ENCODE measurements at places on chromosomes 6 and 20.
A peak's percentile ranks its signal among the peaks of the same experiment; 100 is the strongest.

GRCh38 chr6:170182093-170182780, 108.6 kb downstream of the DLL1 start:
- no peak for DNase-seq

DNA sequence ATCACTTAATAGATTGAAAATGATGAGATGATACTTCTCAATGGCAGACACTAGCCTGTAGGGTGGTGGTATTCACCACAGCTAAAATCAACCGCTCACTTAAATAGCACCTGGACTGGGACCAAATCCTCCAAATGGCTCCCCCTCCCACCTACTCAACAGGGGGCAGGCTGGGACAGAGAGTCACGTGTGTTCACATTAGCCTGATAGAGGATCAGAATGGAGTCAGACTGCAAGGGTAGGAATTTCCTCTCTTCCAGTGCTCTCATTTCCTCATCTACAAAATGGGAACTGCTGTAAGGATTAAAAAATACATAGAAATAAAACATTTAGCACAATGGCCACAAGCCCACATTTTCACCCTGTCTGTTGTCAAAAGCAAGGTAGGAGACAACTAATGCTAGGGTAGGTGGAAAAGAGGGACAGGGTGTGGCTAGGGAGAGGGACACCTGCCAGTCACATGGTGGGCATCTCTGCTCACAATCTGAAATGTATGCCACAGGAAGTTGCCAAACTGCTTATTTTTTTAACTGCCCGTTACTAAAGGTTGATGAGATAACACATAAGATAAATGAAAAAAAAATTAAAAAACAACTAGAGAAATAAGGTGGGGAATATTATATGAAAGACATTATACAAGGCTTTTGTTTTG, 55.3 kb downstream of the BACH2 start:
- peak; percentile 26 for DNase-seq

DNA sequence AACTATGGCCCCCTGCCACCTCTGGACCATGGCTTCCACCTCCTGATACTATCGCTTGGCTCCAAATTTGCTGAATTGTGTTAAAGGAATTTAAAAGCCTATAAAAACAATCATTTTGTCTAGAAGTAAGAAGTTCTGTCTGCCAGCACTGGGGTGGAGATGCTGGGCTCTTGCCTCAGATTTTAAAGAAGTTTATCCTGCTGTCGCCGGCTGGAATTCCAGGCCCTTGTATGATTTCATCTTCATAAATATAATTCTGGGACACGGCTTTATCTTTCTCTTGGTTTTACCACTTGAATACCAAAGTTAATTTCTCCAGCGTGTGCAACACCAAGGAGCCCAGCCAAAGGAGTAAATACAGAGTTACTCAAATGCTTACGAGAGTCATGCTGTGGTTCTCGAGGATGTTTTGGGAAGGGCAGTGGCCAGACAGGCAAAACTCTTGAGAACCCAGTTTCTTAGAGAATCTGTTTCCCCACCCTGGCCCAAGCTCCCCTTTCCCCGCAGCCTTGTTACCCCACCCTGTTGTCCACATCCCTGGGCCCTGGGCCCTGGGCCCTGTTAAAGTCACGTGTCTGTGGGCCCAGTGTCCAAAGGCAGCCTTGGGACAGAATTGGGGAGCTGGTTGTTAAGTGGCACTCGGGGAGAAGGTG, 31.9 kb downstream of the C6orf89 start:
- DNase-seq = no peak

DNA sequence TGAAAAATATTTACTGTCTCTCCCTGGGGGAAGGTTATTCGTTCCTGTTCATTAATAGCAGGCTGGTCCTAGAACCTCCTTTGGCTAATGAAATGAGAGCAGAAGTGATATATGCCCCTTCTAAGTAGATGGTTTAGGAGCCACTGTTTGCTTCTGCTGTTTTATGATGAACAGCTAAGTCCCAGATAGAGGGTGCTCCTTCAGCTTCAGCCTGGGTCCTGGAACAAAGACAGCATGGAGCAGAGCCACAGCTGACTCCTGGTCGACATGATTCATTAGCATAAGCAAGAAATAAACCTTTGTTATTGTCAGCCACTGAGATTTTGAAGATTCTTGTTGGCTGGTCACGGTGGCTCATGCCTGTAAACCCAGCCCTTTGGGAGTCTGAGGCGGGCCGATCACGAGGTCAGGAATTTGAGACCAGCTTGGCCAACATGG, 47.8 kb upstream of the ARMC2 start:
- no peak for DNase-seq

GRCh38 chr6:44223319-44224028, at the start of gene SLC29A1:
Gene SLC29A1, plus strand, starts transcription at chr6:44223595. Its CDS starts 3,719 bp downstream, at chr6:44227314.
- peak; percentile 37 for DNase-seq

DNA sequence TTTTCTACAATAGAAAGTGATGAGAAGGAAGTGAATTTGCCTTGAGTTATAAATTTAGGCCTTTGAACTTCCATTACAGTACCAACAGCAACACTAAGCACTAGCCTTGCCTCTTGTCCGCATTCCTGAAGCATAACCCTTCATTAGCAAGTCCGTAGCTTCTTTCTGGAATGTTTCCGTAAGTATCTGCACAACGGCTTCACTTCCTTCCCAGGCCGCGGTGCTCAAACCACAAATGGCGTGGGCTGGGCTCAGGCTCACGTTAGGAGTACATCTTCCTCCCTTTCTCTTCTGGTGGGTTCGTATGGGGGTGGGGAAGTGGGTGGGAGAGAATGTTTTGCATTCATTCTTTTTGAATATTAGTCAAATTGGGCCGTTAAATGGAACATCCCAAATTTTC, 193.8 kb upstream of the SNX9 start:
- no peak for DNase-seq

DNA sequence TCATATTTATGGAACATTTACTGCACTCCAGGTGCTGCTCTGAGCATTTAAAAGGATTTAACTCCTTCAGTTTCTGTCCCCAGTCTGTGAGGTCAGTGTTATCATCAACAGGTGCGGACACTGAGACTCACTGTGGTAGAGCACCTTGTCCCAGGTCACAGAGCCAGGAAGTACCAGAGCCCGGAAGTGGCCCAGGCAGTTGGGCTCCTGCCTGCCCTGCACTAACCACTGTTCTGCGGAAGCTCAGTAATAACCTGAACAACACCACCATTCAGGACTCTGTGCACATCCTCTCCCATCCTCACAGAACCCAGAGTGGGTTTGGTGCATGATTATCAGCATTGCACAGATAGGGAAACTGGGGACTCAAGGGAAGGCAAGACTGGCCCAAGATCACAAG, 16.8 kb upstream of the SIRPG start:
- no peak for DNase-seq

DNA sequence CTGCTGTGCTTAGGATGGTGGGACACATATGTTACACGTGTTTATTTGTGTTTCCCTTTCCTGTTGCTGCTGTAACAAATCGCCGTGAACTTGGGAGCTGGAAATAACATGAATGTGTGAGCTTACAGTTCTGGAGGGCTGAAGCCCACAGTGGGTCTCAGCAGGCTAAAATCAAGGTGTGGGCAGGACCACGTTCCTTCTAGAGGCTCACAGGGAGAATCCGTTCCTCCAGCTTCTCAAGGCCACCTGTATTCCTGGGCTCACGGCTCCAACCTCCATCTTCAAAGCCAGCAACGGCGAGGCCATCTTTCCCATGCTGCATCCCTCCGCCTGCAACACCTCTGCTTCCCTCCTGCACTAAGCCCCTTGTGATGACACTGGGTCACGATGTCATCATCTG, 27.4 kb upstream of the PTGIS start:
- no peak for DNase-seq

DNA sequence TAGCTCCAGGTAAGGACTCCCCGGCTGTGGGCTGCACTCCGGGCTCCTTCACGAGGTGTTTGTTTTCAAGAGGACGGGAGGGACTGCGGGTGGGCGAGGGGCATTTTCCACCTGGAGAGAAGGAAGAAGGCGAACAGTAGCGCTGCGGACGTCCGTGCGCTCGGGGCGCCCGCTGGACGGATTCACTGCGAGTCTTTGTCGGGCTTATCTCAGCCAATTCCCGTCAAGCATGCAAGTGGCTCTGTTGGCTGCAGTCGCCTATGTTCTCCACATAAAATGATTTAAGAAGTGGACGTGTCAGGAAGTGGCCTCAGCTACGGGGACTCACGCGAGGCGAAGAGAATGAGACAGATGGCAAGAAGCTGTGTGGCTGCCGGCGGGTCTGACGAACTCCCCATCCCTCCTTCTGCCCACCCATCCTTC, 332 bp downstream of the GRIK2 start:
- DNase-seq = peak; percentile 33

- DNase-seq = no peak
Measured at GRCh38 chr6:28336284-28337120, 554 bp upstream of the ZSCAN31 start.

DNA sequence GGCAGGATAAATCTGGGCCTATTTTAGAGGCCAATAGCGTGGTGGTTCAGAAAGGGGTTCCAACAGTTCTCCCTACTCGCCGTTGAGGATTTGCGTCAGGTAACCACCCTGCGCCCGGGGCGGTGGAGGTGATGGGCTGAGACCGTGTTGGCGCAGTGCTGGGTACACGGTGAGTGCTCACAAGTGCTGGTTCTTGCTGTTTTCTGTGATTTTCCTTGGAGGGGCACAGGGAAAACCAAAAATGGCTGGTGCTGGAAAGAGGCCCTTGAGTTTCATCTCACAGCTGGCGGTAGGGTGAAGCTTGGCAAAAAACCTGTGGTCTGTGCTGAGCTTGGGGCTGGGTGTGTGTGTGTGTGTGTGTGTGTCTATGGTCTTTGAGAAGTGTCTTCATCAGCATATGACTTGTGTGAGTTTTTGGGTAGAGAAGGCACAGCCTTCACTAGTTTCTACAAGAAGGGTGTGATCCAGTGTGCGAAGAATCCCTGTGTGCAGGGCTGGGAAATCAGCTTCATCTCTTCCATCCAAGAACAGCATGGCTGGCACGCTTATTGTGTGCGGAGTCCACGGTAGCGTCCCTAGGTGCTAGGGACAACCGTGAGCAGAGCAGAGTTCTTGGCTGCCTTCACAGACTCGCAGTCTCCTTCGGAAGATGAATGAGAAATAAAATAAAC, 35.3 kb upstream of the SCRT2 start:
- no peak for DNase-seq

GRCh38 chr20:41670631-41671030, 52.5 kb upstream of the CHD6 start:
- no peak for DNase-seq

GRCh38 chr20:2197166-2197565, 95.5 kb downstream of the STK35 start:
- DNase-seq = no peak

- DNase-seq = no peak
Measured at GRCh38 chr6:111661541-111662061, 55.9 kb upstream of the TRAF3IP2 start.

DNA sequence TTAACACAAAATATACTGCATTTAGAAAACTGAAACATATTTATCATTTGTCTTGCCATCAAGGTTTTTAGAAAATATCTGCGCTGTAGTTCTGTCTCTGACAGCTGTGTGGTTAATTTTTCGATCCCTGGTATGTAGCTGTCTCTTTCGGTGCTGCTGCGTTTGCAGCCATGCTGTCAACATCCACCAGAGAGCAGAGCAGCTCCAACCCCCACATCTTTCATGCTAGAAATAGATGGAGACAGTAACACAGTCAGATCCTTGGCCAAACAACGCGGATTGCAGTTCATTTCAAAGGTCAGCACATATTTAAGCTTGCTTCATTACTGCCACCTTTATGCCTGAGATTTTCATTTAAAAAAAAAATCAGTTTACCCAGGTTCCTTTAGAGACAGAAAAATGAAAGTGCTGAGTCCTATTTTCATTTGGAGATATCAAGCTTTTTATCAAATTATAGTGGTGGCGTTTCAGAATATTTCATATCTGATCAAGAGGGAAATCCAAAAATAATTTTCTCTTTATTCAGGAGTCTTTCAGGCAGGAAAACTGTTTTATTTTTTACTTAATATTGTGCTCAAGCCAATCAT, 157.7 kb upstream of the MMS22L start:
- DNase-seq = peak; percentile 77

DNA sequence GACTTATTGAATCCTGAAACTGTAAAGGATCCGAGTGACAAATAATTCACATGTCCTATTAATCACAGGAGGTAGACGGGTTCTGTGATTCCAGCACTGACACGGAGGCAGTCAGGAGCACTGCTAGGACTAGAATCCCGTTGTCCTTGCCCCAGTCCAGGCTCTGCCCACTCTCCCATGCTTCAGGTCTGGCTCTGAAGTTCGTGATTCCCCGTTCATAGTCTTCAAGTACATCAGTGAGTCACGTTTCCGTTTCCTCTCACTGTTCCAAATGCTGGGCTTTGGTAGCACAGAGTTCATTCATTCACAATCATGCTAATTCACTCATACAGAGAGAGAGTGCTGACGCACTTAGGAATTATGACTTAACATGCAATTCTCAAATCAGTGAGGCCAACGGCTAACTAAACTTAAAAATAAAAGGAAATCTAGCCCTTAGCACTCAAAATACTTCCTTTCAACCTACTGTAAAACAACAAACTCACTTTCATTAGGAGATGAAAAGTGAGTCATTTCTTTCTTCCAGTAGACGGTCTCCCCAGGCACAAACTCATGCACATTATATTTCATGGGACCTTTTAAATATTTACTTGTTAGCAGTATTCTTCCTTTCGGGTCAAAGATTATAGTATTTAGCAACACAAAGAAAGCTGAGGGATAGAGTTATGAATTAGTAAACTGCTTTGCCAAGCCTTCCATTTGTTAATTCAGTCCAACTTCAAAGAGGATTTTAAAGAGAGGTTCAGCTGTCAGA, 94.0 kb upstream of the NHSL1 start:
- DNase-seq = no peak

DNA sequence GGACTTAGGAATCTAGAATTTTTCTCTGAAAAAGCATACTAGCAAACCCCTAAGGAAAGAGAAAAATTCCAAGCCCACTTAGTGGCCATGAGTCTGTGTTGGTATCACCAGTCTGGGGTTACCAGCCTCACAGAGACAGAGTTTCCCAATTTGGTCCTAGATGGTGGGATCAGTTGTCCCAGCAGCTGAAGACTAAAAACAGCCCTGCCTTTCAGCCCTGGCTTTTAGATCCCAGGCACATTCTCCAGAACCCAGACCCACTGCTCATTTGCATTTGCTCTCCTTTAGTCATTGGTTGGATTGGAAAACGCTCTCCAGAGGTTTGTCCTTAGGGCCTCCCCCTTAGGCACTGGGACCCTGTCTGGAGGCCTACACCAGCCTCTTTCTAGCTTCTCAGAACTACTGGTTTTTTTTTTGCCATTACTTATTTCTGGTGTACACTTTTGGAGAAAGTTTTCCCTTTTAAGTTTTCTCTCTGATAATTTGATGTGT, 39.1 kb upstream of the FOXO3 start:
- DNase-seq = no peak

GRCh38 chr20:9072861-9073500, 4.1 kb downstream of the PLCB4 start:
- no peak for DNase-seq

GRCh38 chr6:93523365-93523764, 104.0 kb upstream of the EPHA7 start:
- no peak for DNase-seq

Measured in NCI-H446 treated with DMSO at 0.1 percent for 48 hours (cell line).